Lung (tissue), 17 donors: ENCODE measurements at places on chromosomes 12 and 14.

GRCh38 chr14:101843665-101844064 is 82.2 kb downstream of the PPP2R5C start:
- H3K36me3 ChIP-seq = no peaks in the 10 kb centered on the region
- H3K27ac ChIP-seq = no peak overlapping the region
- H3K27me3 ChIP-seq = no peaks in the 10 kb centered on the region
- no peak for DNase-seq
- H3K4me3 ChIP-seq = no peak overlapping the region

DNA sequence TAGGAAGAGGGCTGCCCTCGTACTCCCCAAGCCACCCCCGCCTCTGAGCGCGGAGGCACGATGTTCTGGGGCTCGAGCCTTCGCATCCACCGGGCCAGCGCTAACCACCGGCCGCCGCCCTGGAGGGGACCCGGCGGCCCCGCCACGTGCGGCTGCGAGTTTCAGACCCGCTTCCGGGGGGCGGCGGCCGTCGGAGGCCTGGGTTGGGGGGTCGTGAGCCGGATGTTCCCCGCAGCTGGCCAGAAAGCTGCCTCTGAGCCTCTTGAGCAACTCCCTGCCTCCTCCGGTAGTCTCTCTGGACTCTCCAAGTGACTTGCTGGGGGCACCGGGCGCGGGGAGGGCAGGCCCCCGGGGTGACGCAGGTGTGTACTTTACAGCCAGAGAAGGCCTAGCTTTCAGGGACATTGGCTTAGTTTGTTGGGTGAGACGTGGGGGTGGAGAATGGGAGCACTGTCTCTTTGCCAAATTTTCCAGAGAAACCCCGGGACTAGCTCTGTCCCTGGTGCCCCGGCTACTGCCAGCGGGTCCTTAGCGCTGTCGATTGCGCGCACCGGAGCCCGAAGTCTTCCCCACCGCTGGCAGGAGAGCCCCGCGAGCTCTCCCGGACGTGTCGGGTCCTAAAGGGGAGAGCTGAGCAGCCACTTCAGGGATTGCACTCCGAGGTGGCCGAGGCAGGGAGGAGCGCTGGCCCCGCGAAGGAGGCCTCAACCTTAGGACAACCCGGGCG is 15.6 kb downstream of the OTX2 start:
- peaks cover 18% of the 10 kb centered on the region for H3K4me1 ChIP-seq
- no peaks in the 10 kb centered on the region for H3K36me3 ChIP-seq
- no peak overlapping the region for H3K27ac ChIP-seq
- no peak for DNase-seq

GRCh38 chr14:61160798-61161197 is 120.3 kb downstream of the TMEM30B start:
- H3K4me1 ChIP-seq = no peaks in the 10 kb centered on the region
- no peak overlapping the region for H3K4me3 ChIP-seq
- no peaks in the 10 kb centered on the region for H3K27me3 ChIP-seq
- no peak overlapping the region for H3K27ac ChIP-seq
- no peaks in the 10 kb centered on the region for H3K36me3 ChIP-seq

DNA sequence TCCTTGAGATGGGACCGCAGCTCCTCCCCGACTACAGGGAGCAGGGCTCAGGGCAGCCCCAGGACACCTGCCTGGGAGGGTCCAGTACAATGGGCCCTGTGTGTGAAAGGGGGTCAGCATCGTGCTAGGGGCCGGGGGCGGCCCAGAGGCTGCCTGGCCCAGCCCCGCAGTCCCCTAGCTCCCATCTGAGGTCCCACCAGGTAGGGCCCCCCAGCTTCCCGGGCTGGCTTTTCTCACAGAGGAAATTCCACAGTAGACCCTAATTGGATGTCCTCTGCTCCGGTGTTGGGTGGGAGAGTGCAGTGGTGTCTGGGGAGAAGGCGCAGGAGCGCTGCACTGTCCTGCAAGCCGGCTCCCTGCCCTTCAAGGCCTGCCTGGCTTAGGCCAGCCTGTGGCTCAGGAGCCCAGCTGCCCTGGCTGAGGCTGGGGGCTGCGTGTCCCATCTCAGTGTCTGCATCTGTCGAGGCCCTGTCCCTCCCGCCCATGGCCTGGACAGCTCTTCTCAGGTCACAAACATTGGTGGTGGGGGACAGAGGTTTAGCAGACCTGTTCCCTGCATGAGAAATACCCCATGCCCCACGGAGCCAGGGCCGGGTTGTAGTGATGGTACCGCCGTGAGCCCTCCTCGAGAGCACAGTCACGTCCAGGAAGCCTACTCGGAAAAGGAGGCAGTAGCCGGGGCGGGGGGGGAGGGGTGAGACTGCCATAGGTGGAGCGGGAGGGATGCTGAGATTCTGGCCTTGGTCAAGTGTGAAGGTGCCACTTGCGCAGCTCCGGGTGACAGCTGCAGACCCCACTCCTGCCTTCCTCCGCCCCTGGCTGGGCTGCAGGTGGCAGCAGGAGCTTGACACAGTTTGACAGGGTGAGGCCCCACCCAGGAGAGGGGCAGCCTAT is 11.6 kb downstream of the HIP1R start:
- H3K36me3 ChIP-seq = no peaks in the 10 kb centered on the region
- H3K27me3 ChIP-seq = no peaks in the 10 kb centered on the region
- H3K27ac ChIP-seq = no peak overlapping the region

- H3K36me3 ChIP-seq = no peaks in the 10 kb centered on the region
- DNase-seq = no peak
- no peak overlapping the region for H3K27ac ChIP-seq
- peaks cover 7% of the 10 kb centered on the region for H3K4me1 ChIP-seq
- no peaks in the 10 kb centered on the region for H3K27me3 ChIP-seq
These were observed 205.3 kb upstream of the HMGA2 start for GRCh38 chr12:65619018-65619417.

DNA sequence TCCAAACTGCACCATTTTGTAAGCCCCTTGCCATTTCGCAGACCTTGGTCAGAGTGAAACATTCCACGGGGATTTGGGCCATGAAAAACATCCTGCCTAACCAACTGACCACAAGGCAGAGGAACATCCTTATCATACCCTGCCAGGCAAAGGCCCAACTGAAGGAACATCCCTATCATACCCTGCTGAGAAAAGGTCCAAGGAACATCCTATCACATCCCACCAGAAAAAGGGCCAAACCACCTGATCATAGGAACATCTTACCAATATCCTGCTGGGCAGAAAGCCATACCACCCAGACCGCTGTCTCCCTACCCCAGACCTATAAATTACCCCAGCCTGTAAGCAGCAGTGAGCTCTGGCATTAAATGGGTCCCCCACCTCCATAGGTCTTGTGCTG is 19.4 kb upstream of the LRRC9 start:
- H3K27ac ChIP-seq = no peak overlapping the region
- H3K27me3 ChIP-seq = no peaks in the 10 kb centered on the region
- no peaks in the 10 kb centered on the region for H3K36me3 ChIP-seq

GRCh38 chr12:123910057-123910456 is 62.6 kb downstream of the CCDC92 start:
- H3K4me3 ChIP-seq = no peak overlapping the region
- DNase-seq = no peak
- H3K4me1 ChIP-seq = no peaks in the 10 kb centered on the region
- no peak overlapping the region for H3K27ac ChIP-seq

- peaks cover 6% of the 10 kb centered on the region for H3K4me1 ChIP-seq
- no peak overlapping the region for H3K4me3 ChIP-seq
- H3K27me3 ChIP-seq = no peaks in the 10 kb centered on the region
These were observed 37.8 kb downstream of the MYO1H start for GRCh38 chr12:109385339-109386058.

- no peaks in the 10 kb centered on the region for H3K36me3 ChIP-seq
- H3K27me3 ChIP-seq = no peaks in the 10 kb centered on the region
- H3K4me1 ChIP-seq = peaks cover 3% of the 10 kb centered on the region
- no peak overlapping the region for H3K4me3 ChIP-seq
- peak; percentile 73 for DNase-seq
These were observed 62.5 kb upstream of the DUSP6 start for GRCh38 chr12:89414851-89415250.
